Fibroblast of gingiva (primary cell): ENCODE measurements at places on chromosomes 1 and 21.

GRCh38 chr1:9321986-9322660 is 29.4 kb downstream of the SPSB1 start:
- DNase-seq = no peak

- peak; percentile 46 for DNase-seq
Observed at GRCh38 chr1:172980456-172980855, 70.3 kb downstream of the TNFSF18 start.

DNA sequence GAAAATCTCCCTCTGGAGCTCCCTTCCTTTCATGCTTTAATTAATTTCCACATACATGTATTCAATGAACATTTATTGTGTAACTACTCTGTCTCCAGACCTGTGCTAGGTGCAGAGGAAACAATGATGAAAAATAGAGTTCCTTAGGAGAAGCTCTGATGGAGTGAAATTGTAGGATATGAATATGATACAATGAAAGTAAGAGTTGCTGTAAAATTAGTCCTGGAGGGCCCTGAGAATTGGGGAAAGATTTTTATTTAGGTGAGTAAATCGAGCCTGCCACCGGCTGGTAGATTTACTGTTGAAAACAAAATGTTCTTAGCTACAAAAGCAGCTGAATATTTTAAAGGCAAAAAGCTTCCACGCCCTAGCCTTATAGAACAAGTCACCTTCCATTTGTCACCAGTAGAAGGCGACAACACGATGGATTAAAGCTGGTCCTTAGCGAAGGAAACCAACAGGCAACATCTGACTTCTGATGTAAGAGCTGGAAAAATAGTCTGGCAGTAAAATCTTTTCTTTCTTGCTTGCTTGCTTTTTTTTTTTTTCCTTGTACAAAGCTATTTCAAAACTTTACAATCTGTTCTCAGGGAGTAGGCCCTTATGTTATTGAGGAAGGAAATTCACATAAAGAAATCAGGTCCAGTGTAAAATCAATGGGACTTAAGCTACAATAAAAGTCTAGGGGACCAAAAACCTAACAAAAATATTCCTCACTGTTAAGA is 82.0 kb upstream of the ROR1 start:
- peak; percentile 94 for DNase-seq

DNA sequence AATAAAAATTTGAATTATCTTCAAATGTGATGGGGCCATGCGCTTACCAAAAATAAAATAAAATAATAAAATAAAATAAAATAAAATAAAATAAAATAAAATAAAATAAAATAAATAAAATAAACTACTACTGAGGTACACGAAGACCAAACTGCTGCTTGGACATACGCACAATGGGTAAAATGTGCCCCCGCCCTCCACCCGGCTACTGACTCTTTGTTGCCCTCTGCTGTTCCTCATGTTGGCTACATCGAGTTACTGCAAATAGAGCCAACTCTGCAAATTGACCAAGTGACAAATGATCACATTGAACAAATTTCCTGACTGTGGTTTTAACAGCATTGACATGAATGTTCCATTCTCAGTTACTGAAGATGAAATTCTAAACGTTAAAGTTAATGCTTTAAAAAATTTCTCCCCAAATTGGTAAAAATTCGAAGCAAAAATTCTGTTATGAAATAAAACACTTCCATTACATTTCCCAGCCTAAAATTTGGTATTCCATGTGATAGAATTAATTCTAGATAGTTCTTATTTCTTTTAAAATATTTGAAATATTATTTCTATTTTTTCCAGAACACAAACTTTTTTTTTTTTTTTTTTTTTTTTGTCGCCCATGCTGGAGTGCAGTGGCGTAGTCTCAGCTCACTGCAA is 18.8 kb upstream of the MAP1LC3C start:
- peak; percentile 36 for DNase-seq

DNA sequence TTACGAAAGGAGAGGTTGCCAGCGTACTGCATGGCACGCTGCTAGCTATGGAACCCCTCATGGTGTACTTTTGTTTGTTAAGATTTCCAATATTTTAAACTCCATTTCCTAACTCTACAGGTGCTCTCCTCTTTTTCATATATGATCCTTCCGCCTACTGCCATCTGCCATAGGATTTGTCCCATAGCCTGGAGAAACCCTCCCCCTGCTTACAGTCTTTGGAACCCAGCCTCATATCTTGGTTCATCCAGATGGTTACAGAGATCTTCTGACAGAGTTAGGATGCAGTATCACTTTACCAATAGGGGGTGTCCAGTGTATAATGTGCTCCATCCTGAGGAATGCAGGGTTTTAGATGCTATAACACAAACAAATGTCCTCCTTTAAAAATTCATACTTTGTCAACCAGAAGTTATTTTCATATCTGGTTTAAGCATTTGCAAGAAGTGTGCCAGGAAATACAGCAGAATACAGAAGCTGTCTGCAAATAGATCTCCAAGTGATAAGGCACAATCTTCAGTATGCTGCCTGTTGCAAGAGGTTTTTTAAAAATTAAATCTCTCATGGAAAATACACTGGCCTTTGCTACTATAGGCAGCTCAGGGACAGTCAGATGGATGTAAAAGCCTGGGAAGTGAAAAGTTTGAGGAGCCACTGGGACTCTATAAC is 377.8 kb downstream of the KCNH1 start:
- no peak for DNase-seq

DNA sequence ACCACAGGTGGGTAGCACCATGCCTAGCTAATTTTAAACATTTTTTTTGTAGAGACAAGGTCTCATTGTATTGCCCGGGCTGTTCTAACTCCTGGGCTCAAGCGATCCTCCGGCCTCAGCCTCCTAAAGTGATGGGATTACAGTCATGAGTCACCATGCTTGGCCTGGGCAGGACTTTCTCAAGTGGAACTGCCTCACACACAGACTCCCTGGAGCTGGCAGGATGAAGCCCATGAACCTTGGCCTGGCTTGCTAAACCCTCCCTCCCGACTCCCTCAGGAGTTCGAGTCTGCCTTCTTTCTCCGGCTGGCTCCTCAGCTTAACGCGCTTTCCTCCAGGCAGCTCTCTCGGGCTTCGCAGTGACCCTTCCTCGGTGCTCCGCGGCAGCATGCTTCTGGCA is 7.7 kb upstream of the ECE1 start:
- peak; percentile 77 for DNase-seq

DNA sequence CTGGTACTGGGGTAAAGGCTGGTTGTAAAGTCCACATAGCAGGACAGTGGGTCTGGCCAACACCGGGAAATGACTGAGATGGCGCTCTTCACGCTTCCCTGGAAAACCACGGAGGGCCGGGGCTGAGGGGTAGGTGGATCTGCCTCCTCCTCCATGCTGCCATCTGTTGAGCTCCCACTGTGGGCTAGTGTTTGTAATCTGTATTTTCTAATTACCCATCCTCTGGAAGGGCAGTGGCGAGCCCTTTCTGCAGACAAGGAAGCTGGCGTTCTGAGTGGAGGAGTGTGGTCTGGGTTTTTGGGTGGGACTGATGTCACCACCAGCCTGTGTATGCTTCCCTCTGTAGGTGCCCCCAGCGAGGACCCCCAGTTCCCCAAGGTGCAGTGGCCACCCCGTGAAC is 34.1 kb upstream of the LHX4 start:
- no peak for DNase-seq

- DNase-seq = peak; percentile 5
Observed at GRCh38 chr1:230401763-230402294, 24.3 kb downstream of the PGBD5 start.

GRCh38 chr1:21564521-21565095 is 55.4 kb downstream of the ALPL start:
- DNase-seq = no peak

DNA sequence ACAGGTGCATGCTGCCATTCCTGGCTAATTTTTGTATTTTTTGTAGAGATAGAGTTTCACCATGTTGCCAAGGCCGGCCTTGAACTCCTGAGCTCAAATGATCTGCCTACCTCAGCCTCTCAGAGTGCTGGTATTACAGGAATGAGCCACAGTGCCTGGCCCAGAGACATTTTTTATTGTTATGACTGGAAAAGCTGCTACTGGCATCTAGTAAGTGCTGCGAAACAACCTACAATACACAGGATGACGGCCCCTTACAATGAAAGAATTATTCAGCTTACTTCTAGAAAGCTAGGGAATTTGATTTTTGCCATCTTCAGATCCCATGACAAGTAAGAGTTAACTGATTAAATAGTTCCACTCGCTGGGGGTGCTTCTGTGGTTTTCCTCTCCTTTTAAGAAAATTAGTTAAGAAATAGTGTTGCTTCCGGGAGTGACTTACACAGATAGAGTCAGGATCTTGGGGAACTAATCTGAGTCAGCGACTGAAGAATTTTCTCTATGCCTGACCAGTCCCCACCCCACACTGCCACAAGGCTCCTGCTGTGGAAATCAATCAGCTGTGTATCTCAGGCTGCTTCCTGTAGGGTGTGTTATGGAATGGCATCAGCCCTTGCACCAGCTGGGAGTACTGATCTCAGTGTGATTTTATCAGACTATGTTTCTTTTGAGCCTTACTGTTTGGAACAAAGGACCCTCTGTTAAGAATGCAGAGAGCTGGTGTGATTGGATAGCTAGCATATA is 93.0 kb upstream of the BMP8A start:
- peak; percentile 92 for DNase-seq

GRCh38 chr21:41643246-41643966 is 123.4 kb downstream of the RIPK4 start:
- DNase-seq = no peak

- no peak for DNase-seq
Observed at GRCh38 chr1:219283541-219283940, 109.9 kb downstream of the LYPLAL1 start.

DNA sequence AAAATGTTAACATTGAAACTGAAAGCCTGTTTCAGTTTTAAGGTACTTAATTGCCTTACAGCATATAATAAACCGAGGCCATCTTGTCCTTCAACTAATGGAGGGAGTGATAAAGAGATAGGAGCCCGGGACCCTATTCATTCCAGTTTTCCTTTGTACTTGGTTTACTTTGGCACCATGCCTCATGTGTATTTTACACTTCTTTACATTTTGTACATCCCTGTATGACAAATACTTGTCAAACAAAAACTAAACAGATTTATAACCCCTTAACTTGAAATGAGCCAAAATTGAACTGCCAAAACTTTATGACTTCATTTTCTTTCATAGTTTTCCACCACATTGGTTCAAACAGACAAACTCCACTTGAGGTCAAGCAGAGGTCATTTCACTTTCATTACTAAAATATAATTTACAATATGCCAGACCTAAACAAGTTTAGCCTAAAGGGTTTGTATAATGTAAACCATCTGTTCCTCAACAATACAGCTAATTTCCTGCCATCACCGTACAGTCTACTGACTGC is 30.9 kb upstream of the UBE2U start:
- peak; percentile 33 for DNase-seq

DNA sequence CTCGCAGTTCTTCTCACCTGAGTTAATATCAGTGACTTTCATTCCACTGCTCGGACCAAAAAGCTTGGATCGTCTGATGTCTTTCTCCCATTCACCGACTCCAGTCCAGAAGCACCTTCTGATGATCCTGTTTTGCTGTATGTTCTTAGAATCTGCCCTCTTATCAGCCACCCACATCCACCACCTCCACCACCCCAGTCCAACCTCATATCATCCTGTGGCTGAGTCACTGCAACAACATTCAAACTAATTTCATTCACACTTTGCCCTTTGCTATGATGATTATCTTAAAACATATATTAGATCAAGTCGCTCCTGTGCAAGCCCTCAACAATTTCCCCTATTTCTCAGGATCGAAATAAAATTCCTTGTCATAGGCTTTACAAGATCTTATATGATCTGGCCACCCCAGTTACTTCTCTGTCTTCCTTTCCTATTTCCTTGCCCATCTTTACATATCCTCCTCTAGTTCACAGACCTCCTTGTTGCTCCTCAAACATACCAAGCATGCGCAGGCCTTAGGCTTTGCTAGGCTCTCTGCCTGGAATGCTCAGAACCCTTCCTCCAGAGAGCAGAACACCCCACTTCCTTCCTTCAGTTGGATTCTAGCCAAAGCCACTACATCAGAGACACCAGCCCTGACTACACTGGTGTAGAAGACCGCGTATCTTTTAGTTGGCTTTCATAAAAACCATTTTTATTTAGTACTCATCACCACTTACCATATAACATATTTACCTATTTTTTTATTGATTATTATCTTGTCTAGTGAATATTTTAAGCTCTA is 335.7 kb upstream of the GREM2 start:
- DNase-seq = no peak

GRCh38 chr1:100351095-100351887 is 1.0 kb upstream of the CDC14A start:
- peak; percentile 85 for DNase-seq

- DNase-seq = no peak
Observed at GRCh38 chr1:245197121-245197520, 42.3 kb downstream of the KIF26B start.

DNA sequence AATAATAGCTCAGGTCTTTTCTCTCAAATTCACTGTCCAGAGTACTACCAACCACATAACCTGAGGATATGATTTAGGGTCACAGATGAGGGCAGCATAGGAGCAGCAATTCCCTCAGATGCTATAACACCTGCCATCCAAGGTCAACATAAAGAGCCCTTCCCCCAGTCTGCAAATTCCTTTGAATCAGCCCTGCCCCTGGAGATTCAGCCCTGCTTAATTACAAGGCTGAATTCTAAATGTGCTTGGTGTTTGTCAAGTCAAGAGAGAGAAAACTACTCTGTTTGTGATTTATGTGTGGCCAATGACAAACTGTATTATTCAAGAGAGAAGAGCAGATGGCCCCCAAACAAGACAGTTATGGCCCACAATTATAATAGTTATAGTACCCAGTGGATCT is 195.7 kb upstream of the ADGRL2 start:
- DNase-seq = no peak

GRCh38 chr1:229003233-229004031 is 267.5 kb upstream of the RAB4A start:
- no peak for DNase-seq

DNA sequence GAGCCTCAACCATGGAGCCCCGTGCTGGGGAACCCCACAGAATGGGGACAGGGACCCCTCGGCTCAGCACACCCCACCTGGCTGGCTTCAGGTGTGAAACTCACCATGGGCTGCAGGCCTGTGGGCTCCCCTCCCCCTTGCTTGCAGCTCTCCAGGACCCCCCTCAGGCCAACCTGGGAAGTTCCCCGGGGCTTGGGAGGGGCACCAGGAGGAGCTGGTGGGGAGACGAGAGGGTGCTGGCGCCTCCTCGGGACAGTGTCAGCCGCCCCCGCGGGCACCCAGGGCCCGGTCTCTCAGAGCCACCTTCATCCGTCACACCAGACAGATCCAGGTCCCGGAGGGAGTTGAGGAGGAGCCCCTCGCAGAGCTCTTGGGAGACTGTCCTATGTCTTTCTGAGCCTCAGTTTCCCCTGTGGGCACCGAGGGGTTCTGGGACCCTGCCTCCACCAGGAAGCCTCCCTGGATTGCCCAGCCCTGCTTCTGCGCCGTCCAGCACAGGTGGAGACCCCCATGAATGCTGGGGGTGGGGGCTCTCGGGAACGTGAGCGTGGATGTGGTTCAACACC is 657 bp upstream of the TNFRSF18 start:
- no peak for DNase-seq

- DNase-seq = no peak
Observed at GRCh38 chr21:41010101-41010435, 157.9 kb upstream of the BACE2 start.
